Fibroblast of lung (primary cell): ENCODE measurements at places on chromosomes 6 and 20. TPM values are rescaled to one million over a fixed set of nuclear protein-coding genes. Genes with fewer than 3 reads are reported as not detected.

The OPRL1 gene
- total RNA-seq, result 2.6 and 4.1 TPM in 2 replicates

The SCRT2 gene
- not detected in 2 replicates for total RNA-seq

The RALY gene
- 54.2 and 57.1 TPM in 2 replicates for total RNA-seq

The ECT2L gene
- under 0.01 and 0.17 TPM in 2 replicates for total RNA-seq

The HRH3 gene
- total RNA-seq, result not detected in 2 replicates

The OSER1 gene
- total RNA-seq, result 63.2 and 73.2 TPM in 2 replicates

The POM121L2 gene
- not detected in 2 replicates for total RNA-seq

The CAPN11 gene
- not detected in 2 replicates for total RNA-seq

The GJA10 gene
- not detected in 2 replicates for total RNA-seq

The BMP7 gene
- under 0.01 TPM in 1 of 2 replicates, not detected in the other for total RNA-seq

The SLA2 gene
- not detected in 2 replicates for total RNA-seq

The OR2H2 gene
- total RNA-seq, result not detected in 2 replicates

The XPO5 gene
- 18.2 and 20.5 TPM in 2 replicates for total RNA-seq

The ULBP3 gene
- total RNA-seq, result 6.2 and 10.2 TPM in 2 replicates

The RBPJL gene
- not detected in 2 replicates for total RNA-seq

The SLC4A11 gene
- total RNA-seq, result 0.51 and 1.7 TPM in 2 replicates

The NKAPL gene
- total RNA-seq, result 2.8 and 3.3 TPM in 2 replicates

The ARFGEF3 gene
- under 0.01 TPM in 2 replicates for total RNA-seq

The ASIP gene
- not detected in 2 replicates for total RNA-seq

The APCDD1L gene
- 0.99 and 1.0 TPM in 2 replicates for total RNA-seq

The MUC21 gene
- total RNA-seq, result not detected in 2 replicates

The CLIC5 gene
- total RNA-seq, result not detected in 2 replicates

The CRNKL1 gene
- total RNA-seq, result 32.7 and 37.8 TPM in 2 replicates

The SKIC2 gene
- total RNA-seq, result 56.2 and 58.0 TPM in 2 replicates

The PTGIS gene
- 41.5 and 79.1 TPM in 2 replicates for total RNA-seq

The FUCA2 gene
- total RNA-seq, result 53.7 and 60.8 TPM in 2 replicates

The TBC1D32 gene
- total RNA-seq, result 11.6 and 21.0 TPM in 2 replicates

The JPH2 gene
- 0.51 and 0.66 TPM in 2 replicates for total RNA-seq

The EFCAB8 gene
- total RNA-seq, result under 0.01 and 0.26 TPM in 2 replicates

The RHAG gene
- total RNA-seq, result not detected in 2 replicates

The LTB gene
- total RNA-seq, result not detected in 2 replicates

The RFX6 gene
- not detected in 2 replicates for total RNA-seq

The CHRNA4 gene
- total RNA-seq, result not detected in 2 replicates

The PDYN gene
- not detected in 2 replicates for total RNA-seq

The PRKN gene
- total RNA-seq, result 4.6 and 5.6 TPM in 2 replicates

The SMOC2 gene
- under 0.01 TPM in 1 of 2 replicates, not detected in the other for total RNA-seq

The TOX2 gene
- 4.4 and 5.9 TPM in 2 replicates for total RNA-seq

The ROS1 gene
- total RNA-seq, result under 0.01 TPM in 2 replicates

The ISM1 gene
- total RNA-seq, result 0.17 and 0.26 TPM in 2 replicates

The BMP5 gene
- total RNA-seq, result 1.0 and 1.5 TPM in 2 replicates

The THBD gene
- 1.5 and 8.4 TPM in 2 replicates for total RNA-seq

The BFSP1 gene
- total RNA-seq, result 1.8 and 2.3 TPM in 2 replicates

The ABHD16B gene
- not detected in 2 replicates for total RNA-seq

The AP5S1 gene
- total RNA-seq, result 10.0 and 17.8 TPM in 2 replicates

The AVP gene
- total RNA-seq, result not detected in 2 replicates

The AKAP12 gene
- total RNA-seq, result 65.5 and 68.5 TPM in 2 replicates

The COL19A1 gene
- total RNA-seq, result under 0.01 TPM in 1 of 2 replicates, not detected in the other

The GTSF1L gene
- total RNA-seq, result not detected in 2 replicates
